ENCODE measurements at places on chromosomes 11 and 22. TPM values are rescaled to one million over a fixed set of nuclear protein-coding genes. Genes with fewer than 3 reads are reported as not detected.

- DNase-seq, result no peak
Observed at GRCh38 chr11:129590030-129590752, 214.5 kb downstream of the BARX2 start.

- no peak for DNase-seq
Observed at GRCh38 chr22:45291931-45292290, 7.2 kb downstream of the UPK3A start.

DNA sequence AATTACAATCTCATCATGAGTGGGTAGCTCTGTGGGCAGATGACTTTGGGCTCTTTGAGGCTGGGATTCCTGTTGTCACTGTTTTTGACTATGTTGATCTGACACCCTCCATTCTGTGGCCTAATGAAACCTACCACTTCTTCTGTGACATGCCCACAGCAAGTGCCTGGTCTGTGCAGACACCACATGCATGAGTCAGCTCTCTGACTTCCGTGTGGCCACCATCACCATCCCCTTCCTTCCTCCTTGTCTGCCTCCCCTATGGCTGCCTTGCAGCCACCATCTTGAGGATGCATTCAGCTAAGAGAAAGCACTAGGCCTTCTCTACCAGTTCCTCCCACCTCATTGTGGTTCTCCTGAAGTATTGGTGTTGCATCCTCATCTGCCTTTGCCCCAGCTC is 15.3 kb upstream of the OR10V1 start:
- no peak for DNase-seq

GRCh38 chr22:41535244-41535643 is 9.0 kb downstream of the POLR3H start:
- no peak for DNase-seq

PAMR1 gene
- 14.7 TPM for total RNA-seq

GRCh38 chr11:68541991-68542390 is 81.4 kb downstream of the PPP6R3 start:
- DNase-seq, result no peak

- no peak for DNase-seq
Observed at GRCh38 chr22:39365492-39365780, 15.6 kb downstream of the SYNGR1 start.

NPAS4 gene
- 1.2 TPM for total RNA-seq

DNA sequence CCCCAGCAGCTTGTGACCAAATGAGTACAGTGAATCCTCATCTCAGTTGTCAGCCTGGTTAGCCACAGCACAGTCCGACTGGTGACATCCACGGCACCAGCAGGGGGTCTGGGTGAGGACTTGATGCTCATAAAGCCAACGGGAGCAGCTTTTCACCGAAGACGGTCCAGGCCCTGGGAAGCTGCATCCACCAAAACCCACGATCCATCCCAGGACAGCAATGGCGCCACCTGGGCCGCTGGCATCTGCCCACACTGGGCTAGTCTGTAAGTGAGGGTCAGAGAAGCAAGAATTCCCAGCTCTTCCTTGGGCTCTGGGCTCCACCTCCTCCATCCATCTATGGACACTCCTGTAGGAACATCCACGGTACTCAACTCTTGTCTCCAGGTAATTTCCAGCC is 25.1 kb upstream of the FXYD6 start:
- no peak for DNase-seq

MSANTD4 gene
- 21.0 TPM for total RNA-seq

MPPED2 gene
- total RNA-seq, result 77.2 TPM

DNA sequence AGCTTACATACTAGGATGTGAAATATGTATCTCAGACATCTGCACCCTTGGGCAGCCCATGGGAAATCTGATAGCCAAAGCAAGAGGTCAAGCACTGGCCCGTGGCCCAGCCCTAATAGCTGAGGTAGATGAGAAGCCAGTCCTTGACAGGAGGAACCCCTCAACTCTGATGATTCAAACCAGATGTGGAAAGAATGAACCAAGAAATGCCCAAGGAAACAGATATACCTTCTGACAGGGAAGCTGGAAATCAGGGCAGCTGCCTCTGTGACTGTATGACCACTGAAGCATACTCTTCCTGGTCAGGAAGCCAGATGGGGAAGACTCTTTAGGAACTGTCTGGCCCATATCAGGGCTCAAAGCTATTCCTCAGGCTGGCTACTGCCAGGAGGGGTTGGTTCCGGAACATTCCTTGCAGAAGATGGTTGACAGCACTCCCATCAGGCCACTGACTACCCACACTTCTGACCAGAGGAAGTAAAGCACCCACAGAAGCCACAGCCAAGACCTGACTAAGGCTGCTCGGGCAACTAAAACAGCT is 124.2 kb downstream of the SWAP70 start:
- DNase-seq, result no peak

BTBD18 gene
- not detected for total RNA-seq

DNA sequence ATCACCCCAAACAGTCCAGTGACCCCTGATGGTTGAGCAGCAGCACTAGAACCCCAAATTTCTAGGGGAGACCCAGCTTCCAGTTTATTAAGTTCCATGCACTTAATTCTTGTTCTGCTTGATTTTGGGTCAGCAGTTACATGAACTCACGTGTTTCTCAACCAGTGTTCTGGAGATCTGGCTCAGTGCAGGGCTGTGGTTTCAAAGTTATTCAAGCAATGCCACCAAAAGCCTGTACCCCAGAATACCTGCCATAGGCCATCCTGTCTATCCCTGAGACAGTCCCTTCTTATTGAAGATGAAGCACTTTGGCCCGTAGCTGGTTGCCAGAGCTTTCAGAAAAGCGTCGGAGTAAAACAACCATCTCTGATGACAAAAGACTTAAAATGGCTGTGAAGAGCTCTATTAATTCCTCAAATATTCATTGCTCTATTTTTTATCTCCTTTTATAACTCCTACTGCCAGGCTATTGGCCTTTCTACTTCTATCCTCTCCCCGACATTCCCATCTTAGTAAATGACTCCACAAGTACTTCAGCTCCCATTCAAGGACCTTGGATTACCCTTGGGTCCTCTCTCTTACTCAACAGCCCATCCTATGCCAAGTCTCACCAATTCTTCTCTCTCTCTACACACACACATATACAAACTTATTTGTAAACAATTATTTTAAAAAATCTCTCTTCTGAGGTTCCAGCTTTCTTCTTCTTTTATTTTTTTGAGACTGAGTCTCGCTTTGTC is 18.0 kb upstream of the VPREB1 start:
- DNase-seq, result no peak

MAP6 gene
- total RNA-seq, result 13.5 TPM

RAG2 gene
- not detected for total RNA-seq

SELENOH gene
- 111 TPM for total RNA-seq

DNA sequence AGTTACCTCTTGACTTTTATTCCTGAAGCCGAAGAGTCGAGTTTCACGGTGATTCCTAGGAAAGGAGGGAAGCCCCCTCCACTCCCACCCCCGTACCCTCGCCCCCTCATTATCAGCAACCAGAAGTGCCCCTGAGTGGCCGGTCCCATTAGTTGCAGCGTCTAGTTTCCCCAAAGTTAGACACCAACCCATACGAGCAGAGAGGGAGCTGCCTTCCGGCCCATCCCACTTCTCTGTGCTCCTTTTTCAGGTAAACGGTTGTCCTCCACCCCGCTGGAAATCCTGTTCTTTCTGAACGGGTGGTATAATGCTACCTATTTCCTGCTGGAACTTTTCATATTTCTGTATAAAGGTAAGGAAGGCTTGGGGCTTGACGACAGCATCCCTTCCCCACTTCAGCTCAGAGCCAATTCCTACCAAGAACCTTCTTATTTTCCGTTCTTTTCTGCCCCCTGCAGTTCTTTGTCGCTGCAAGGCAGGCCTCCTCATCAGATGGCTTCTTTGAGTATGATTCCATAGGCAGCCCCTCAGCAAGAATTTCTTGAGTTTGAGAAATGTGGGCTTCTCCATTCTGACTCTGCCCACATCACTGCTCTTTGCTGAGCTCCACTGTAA is 701 bp downstream of the TMEM216 start:
- no peak for DNase-seq

DNA sequence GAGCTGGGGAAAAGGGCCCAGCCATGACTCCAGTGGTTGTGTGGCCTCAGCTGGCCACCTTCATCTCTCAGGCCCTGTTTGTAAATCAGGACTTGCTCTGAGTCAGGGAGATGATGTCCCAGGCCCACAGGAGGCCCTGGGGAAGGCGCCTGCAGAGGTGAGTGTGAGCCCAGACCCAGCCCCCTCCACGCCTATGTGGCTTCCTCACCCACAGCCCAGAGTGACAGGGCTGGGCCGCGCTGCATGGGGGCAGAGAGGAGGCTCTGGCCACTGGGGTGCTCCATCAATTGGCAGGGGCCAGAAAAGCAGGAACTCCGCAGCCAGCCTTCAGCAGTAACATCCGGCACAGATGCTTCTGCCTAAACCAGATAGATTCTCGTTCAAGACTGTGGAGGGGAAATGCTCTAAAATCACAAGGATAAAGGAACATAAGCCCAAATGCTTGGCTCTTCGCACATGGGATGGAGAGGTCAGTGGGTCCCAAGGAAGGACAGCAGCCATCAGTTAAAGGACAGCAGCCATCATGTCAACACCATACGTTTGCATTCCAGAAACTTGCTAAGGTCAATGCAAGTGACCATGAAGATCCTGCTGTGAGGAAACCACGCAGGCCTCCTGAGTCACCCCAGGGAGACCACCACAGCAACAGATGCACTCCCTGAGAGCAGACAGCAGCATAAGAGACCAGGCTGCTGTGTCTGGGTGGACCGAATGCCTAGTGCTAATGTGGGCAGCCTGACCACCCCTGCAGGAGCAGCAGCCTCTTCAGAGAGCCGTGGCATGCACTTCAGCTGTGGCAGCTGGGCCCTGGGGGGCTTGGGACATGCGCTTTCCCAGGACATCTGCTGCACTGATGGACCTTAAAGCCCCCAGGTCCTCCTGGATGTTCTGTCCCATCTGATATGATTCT is 28.3 kb downstream of the OSBPL5 start:
- DNase-seq, result no peak

- DNase-seq, result no peak
Observed at GRCh38 chr11:112398798-112399478, 138.3 kb upstream of the PLET1 start.

TRIM51 gene
- total RNA-seq, result not detected

DNA sequence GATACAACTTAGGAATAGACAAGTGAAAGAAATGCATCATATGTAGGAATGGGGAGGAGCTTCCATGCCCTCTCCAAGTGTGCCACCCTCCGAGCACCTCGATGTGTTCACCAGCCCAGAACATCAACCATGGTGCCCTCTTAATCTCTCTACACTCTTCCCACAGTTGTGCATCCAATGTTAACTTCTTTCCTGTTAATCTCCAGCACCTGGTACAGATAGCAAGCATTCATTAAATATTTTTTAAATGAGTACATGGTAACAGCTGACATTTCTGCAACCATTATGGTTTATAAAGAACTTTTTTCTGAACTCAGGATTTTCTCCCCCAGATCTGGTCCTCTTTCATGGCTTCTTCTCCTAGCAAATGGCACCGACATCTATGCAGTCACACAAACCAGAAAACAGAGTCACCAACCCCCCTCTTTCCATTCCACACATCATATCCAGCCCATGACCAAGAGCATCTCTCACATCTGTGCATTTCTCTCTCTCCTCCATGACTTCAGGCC is 118.1 kb upstream of the CLPB start:
- DNase-seq, result no peak

GRCh38 chr11:118930094-118930712 is 4.5 kb upstream of the BCL9L start:
- peak; percentile 94 for DNase-seq
